AG20443 (cell line): ENCODE measurements at places on chromosomes 4 and X.

DNA sequence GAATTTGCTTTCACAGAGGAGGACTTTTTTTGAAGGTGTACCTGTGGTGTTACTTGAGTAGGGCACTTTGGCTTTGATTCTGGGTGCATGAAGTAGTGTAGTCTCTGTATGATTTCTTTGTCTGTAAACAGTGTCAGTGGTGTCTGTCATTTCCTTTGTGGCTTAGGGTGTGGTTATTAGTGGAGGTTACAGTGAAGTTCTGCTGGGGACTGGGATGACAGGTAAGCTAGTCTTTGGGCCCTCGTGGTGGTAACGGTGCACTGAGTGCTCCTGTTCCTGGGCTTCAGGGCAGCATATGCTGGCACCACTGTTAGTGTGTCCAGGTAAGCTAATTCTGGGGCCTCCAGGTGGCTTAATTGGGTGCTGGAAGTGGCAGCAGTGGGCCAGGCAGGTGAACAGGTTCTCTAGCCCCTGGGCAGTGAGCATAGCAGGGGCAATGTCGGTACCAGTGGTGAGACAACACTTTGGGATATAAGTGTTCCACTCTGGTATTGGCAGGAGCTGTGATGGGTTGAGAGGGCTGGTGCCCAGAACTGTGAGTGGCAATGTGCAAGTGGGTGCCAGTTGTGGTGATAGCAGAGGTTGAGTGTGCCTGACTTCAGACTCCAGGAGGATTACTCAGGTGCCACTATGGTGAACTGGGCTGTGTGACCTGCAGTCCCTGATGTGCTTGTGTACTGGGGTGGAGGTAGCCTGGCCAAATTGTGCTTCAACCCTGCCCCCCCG is 26.0 kb upstream of the VSIG1 start:
- no peak for DNase-seq

DNA sequence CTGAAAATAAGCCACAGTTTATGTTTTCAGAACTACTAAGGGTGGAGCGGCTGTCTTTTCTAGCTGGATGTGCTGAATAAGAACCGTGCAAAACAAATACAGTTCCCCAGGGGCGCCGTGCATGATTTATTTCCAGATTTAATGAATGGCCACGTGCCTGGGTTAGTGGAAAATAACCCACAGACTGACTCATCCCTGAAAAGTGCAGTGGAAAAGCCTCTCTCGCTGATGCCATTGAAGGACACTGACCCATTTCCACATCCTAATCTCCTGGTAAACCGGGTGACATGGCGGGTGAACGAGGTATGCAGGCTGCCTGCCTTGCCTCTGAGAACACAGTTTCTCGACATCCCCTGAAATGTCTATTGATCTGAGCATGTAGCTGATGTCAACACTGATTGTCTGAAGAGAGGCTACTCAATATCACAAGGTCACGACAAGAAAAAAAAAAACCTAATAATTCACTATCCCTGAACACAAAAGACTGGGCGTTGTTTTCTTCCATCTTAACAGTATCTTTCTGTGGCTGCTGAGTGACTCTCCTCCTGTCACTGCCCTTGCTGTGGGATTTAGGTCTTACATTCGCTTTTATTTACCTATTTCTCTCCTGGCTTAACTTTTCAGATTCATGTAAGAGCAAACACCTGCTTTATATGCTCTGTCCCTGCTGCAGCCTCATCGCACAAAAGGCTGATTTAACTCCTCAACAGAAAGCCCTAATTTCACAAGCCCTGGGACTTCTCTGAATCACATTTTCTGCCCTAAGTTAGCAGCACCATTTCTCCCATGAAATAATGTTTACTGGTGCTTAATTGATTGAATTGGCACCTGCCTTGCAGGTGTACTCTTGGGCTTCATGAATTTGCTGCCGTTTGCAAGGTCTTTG is 76.9 kb upstream of the SCOC start:
- peak; percentile 89 for DNase-seq

DNA sequence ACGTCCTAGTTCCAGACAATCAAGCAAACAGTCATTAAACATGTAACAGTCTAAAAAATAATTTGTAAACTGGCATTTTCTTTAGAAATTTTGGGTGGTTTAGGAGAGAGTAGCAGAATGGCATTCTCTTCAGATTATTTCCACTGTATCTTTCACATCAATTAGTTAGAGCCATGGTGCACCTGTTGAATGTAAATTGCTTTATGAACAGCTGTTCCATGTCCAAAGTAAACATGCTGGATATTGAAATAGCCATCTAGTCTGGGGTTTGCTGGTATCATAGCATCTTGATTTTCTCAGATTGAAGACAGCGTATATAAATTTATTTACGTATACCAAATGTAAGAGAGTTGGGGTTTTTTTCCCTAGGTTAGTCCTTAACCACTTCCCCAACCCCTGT is 143.6 kb downstream of the RCHY1 start:
- no peak for DNase-seq

- no peak for DNase-seq
These were observed 2.7 kb downstream of the USO1 start for GRCh38 chr4:75727073-75727472.

GRCh38 chr4:127759228-127759820 is 22.8 kb upstream of the HSPA4L start:
- no peak for DNase-seq

DNA sequence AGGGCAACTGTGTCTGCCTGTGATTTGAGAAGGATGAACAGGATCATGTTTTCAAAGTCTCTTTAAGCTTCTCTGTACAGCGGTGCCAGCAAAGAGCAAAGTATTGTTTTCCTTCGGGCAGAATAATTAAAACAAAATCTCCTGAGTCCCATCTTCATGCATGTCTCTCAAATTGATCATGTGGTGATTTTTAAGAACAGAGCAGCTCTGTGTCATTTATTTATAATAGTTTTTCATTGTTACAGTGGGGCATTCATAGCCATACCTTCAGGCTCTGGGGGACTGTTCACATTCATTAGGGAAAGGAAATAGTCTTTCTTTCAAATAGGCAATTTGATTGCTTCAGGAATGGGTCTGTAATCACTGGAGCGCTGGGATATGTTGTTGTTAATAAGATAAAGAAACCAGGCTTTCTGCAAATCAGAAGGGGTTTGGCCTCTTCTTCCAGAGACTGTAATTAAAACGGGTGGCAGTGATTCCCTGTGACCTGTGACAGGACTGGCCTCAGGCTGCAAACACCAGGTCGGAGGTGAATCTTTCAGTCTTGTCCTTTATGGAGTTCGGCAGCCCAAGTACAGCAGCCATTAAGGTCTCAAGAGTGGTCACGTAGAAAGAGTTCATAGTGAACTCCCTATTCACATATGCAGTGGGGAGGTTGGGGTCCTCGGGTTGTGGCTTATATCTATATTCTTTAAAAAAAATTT is 29.3 kb upstream of the CBR4 start:
- no peak for DNase-seq

DNA sequence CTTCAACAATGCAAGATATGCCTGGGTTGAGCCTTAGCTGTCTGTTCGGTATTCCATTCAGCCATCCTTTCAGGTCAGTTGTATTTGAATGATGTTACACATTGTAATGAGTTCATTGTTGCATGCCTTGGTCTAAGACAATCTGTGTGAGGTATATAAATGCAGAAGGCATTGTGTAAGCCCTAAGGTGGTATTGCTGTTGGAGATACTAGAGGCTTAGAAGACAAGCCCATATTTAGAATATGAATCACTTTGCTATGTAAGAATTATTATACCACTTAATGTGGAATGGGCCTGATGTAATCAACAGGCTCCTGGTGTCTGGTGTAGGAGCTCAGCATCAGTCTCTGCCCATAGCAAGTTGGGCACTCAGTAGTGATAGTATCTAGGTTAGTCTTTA is 473.4 kb upstream of the GNPDA2 start:
- no peak for DNase-seq
